Activated T-cell treated with anti-CD3 and anti-CD28 coated beads, Interleukin-2, amount 50 U/mL, for 24 hours (primary cell): ENCODE measurements at places on chromosomes 5 and 9.

DNA sequence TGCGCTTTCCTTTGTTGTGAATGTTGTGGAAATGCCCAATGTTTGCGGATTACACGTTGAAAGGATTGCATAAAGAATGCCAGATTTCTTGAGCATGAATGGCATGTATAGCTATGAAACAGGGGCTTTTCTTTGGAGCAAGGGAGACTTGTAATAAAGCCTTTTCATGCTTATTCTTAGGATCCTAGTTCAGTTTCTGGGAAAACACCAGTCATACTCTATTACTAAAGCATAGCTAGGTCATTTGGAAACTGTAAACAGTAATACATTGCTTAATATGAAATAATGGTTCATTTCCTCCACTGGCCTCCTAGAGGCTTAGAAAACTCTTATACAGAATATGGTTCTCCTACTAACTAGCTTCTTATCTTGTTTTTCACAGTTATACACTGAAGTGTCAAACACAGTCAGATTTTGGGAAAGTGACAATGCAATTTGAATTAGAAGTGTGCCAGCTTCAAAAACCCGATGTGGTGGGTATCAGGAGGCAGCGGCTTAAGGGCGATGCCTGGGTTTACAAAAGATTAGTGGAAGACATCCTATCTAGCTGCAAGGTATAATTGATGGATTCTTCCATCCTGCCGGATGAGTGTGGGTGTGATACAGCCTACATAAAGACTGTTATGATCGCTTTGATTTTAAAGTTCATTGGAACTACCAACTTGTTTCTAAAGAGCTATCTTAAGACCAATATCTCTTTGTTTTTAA, 104.2 kb downstream of the MELK start:
- DNase-seq: no peak

GRCh38 chr5:142293486-142293885, 31.3 kb downstream of the SPRY4 start:
- DNase-seq: no peak

DNA sequence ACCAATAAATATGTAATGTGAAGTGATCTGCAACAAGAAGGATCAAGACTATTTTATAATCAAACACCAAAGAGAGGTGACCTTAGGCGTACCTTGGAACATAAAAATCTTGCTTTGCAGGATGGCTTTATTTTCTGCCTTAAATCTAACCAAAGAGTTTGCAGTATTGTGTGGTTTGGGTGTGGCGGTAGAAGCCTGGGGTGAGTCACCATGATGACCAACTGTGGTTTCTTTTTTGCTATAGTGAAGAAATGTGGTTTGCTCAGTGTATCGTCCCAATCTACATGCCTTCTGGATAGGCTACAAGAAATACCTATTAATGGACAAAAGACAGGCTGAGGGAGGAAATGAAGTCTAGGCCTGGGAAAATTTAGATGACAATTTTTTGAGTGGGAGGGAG, 5.1 kb upstream of the CAST start:
- no peak for DNase-seq

GRCh38 chr5:96590796-96591195, 71.4 kb upstream of the CAST start:
- DNase-seq: no peak

DNA sequence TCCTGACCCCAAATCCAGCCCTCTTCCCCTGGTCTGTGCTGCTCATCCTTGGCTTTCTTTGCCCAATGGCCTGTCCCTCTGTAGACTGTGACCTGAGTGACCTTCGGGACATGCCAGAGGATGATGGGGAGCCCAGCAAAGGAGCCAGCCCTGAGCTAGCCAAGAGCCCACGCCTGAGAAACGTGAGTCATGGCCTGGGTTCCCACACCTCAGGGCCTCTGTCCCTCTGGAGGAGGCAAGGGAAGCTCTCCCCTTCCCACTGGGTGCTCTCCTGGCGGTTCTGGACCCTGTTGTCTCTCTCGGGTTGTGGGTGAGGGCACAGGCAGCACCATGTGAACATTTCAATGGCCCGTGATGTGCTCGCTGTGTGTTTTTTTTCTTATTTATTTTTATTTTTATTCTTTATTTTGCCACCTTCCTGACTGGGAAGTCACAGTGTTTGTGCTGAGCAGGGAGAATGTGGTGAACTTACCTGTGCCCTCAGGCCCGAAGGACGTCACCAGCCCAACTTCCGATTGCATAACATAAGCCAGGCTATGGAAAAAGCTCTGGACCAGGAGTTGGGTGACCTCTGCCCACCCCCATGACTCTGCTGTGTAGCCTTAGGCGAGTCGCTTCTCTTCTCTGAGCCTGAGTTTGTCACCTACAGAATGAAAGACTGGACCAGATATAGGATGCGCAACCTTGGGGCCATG, 29.5 kb downstream of the AFAP1L1 start:
- DNase-seq: no peak

GRCh38 chr5:174155706-174156105, 110.2 kb downstream of the NSG2 start:
- no peak for DNase-seq
